ENCODE measurements at places on chromosomes 4 and X.

DNA sequence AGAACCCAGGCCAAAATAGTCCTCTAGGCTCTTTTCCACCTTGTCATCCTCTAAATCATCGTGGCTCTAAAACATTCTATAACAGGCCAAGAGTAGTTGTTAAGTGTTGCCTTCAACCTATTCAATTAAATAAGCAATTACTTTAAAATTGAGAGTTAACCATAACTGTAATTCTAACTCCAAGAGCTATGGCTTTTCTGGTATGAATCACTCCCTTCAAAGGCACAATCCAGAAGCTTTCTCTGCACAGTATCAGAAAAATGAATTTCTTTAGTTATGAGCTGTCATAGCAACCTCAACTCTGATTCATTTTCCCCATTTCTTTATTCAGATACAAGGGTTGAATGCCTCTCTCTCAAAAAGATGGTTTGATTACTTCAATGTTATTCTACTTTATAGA, 21.7 kb downstream of the INPP4B start:
- DNase-seq, result no peak

GRCh38 chr4:8577046-8577445, 3.1 kb upstream of the GPR78 start:
- no peak for DNase-seq

GRCh38 chr4:17132226-17132625, 233.8 kb upstream of the LDB2 start:
- no peak for DNase-seq

DNA sequence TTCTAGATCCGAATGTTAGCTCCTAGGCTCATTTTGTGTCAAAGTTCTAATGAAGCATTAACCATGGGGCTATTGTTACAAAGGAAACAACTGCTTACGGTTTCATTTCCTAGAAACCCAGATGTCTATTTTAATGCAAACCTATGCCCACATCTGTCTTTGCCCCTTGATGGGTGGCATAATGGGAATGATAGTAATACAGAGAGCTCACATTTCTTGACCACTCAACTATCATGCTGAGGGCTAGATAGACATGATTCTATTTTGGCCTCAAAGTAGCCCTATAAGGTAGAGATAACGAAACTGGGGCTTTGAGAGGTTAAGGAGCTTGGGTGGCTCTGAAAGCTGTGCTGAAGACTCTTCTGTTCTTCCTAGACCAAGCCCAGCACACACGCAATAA, 1.9 kb downstream of the TLR7 start:
- DNase-seq, result no peak

GRCh38 chrX:18997916-18998315, 14.0 kb upstream of the PHKA2 start:
- no peak for DNase-seq

- DNase-seq, result no peak
These were observed 169.1 kb downstream of the GUCY2F start for GRCh38 chrX:109312757-109313156.

DNA sequence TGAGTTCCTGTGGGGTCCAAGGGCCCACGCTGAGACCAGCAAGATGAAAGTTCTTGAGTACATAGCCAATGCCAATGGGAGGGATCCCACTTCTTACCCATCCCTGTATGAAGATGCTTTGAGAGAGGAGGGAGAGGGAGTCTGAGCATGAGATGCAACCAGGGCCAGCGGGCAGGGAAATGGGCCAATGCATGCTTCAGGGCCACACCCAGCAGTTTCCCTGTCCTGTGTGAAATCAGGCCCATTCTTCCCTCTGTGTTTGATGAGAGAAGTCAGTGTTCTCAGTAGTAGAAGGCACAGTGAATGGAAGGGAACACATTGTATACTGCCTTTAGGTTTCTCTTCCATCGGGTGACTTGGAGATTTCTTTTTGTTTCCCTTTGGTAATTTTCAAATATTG, 4.8 kb downstream of the MAGEA11 start:
- DNase-seq, result no peak

DNA sequence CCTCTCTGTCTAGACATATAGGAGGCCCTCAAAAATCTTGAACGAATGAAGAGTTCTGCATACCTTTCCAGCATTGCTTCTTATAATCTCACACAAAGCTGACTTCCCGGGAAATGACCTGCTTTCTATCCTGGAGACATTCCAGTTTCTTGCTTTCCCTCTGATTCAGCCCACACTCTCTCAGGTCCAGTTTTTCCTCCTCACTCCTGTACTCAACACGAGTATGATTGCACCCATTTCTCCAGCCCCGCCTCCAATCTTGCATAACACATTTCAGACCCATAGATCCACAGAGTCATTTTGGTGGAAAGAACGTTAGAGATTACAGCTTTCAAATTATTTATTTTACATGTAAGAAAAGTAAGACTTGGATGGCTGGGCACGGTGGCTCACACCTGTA, 127.5 kb upstream of the TLR3 start:
- DNase-seq, result no peak

GRCh38 chr4:101954351-101954750, 163.8 kb downstream of the BANK1 start:
- no peak for DNase-seq

DNA sequence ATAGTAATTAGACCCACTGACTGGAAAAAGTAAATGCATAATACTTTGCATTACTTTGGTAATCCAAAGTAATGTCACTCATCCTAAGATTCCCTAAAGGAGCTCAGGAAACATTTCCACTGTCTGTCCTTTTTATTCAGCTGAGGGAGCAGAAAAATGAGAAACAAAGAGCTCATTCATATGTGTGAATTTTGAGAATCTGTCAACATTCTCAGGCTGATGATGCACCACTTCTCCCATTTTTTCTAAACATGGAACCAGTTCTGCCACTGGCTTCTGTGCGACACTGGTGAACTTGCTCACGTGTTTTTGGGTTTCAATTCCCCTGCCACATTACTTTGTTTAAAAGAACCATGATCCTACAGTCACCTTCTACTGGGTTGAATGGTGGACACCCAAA, 28.4 kb upstream of the ADH7 start:
- no peak for DNase-seq

GRCh38 chr4:87078987-87079486, 141.4 kb downstream of the KLHL8 start:
- no peak for DNase-seq

- no peak for DNase-seq
These were observed 43.7 kb upstream of the UGT2A3 start for GRCh38 chr4:68995292-68995691.

- DNase-seq, result no peak
These were observed 855 bp downstream of the KLF3 start for GRCh38 chr4:38664706-38665401.

Data from stimulated activated CD4-positive, alpha-beta T cell treated with anti-CD3 and anti-CD28 coated beads, Interleukin-1b, Interleukin-23, amount 100 ng/mL, for 1 hour (primary cell).